Stimulated activated CD4-positive, alpha-beta T cell treated with anti-CD3 and anti-CD28 coated beads, Interleukin-2, amount 100 ng/mL, for 24 hours (primary cell): ENCODE measurements at places on chromosomes 1 and 21.

DNA sequence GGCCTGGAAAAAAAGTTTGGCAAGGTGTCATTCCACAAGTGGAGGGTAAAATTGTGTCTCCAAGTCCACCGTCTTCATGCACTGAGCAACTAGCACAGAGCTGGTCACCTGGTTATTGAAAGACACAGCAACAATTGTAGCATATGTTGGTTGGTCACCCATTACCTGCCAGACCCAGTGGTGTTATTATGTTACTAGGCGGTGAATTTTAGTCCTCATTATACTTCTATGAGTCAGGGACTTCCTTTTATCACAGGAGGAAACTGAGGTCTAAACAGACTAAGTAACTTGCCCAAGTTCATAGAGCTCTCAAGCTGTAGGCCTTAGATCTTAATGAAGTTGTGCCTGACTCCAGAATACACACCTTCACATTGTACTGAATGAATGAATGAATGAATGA, 94.9 kb upstream of the VANGL1 start:
- DNase-seq, result no peak

- DNase-seq, result no peak
Measured at GRCh38 chr1:84525779-84526178, 19.4 kb upstream of the GNG5 start.

DNA sequence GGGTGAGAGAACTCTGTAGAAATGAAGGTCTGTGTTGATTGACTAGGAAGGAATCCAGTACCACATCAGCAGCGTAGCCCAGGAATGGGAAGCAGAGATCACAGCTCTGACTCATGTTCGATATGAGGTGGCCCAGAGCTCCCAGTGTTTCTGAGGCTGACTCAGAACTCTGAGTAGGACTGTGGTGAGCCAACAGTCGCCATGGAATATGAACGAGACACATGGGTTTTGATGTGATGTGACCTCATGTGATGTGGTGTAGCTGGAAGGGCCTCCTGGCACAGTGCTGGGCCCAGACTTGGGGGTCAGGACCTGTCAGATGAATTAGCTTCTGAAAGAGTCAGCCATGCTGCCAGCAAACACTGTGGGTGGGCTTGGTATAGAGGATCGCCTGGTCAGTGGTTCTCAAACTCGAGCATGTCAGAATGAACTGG, 237.0 kb downstream of the MRPL39 start:
- no peak for DNase-seq

DNA sequence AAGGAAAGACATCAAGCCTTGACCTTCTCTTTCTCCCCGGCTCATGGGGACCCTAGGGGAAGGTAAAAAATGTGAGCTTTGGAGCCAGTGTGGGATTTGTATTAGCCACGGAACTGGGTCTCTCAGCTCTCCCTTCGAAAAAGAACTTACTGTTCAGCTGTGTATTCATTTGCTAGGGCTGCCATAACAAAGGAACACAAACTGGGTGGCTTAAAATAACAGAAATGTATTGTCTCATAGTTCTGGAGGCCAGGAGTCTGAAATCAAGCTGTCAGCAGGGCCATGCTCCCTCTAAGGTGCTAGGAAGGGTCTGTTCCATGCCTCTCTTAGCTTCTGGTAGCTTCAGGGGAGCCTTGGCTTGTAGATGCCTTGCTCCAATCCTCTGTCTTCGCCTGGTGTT, 83.5 kb upstream of the SLC2A1 start:
- no peak for DNase-seq

GRCh38 chr1:236761397-236762132, 33.5 kb upstream of the MTR start:
- no peak for DNase-seq

DNA sequence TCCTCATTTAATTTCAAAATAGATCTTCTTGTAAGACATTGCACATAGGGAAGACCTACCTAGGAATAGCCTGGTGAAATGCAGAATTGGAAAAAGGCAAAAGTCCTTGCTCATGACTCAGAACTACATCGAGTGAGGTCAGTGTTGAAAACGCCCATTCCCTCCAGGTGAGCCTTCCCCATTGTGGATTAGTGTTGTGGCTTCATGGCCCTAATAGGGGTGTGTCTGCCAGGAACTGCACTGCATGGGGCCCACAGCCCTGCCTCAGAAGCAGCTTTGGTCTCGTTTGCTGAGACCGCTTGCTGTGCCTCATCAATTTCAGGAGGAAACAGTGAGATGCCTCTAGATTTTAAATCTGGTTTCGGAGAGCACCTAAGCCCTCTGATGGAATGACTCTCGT, 17.0 kb downstream of the TFF3 start:
- no peak for DNase-seq

- DNase-seq, result no peak
Measured at GRCh38 chr21:45549626-45550463, 7.6 kb upstream of the SLC19A1 start.

DNA sequence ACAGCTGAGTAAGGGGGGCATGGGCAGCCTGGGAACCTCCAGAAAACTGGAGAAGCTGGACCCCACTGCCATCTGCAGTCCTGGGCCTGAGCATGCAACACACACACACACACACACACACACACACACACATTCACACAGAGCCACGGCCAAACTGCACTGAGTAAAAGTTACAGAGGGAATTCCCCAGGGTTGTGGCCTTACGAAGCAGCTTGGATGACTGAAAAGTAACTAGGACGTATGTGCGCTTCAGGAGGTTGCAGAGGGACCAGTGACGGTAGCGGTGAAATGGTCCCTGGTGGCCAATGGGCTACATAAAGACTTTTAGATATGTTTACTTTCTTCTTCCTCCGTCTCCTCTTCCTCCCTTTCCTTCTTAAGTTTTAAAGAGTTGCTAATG, 232.5 kb upstream of the TMEM51 start:
- DNase-seq, result no peak

DNA sequence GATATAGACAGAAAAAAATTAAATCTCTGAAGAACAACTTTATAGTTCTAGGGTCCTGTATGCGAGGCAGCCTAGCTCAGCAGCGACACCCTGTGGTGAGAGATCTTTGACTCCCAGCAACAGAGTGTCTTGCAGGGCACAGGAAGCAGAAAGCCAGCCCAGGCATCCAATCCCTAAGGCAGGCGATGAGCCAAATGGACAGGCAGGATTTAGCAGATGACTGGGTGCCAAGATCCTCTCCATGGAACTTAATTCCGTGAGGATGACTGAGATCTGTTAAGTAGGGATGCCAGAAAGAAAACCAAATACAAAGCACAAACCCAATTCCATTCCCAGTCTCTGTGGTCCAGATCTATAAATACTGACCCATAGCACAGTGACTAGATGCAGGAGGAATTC, 38.8 kb downstream of the HLCS start:
- DNase-seq, result peak; percentile 85

DNA sequence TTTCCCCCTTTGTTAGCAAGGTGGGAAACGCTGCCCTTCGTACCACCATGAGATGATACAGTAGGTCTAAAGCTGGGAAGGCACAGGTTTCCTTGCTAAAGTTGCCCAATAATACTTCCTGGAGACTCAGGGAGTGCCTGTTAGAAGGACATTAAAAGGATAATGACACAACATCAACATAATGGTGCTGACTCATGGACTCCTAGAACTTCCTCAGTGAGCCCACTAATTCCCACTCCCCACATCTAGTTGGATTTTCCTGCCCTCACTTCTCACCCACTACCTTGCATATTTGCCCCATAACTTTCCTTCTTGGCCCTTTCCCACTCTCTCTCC, 17.5 kb downstream of the CFAP45 start:
- DNase-seq, result no peak

DNA sequence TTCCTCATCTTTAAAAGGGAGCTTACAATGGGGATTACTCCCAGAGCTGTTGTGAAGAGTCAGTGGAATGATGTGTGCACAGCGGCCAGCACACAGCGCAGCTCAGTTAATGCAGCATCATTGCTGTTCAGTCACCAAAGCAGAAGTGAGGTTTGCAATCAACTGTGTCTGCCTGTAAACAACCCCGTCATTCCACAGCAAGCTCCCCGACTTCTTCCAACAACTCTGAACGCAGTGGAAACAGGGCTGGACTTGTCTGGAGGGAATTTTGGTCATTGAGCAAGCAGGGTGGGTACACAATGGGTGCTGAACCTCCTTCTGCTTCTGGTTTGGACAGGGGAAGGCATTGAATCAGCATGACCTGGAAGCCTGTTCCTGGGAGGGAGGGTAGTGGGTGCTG, 347.4 kb downstream of the PTPRU start:
- no peak for DNase-seq

- DNase-seq, result no peak
Measured at GRCh38 chr1:212261361-212261929, 23.8 kb upstream of the PPP2R5A start.

DNA sequence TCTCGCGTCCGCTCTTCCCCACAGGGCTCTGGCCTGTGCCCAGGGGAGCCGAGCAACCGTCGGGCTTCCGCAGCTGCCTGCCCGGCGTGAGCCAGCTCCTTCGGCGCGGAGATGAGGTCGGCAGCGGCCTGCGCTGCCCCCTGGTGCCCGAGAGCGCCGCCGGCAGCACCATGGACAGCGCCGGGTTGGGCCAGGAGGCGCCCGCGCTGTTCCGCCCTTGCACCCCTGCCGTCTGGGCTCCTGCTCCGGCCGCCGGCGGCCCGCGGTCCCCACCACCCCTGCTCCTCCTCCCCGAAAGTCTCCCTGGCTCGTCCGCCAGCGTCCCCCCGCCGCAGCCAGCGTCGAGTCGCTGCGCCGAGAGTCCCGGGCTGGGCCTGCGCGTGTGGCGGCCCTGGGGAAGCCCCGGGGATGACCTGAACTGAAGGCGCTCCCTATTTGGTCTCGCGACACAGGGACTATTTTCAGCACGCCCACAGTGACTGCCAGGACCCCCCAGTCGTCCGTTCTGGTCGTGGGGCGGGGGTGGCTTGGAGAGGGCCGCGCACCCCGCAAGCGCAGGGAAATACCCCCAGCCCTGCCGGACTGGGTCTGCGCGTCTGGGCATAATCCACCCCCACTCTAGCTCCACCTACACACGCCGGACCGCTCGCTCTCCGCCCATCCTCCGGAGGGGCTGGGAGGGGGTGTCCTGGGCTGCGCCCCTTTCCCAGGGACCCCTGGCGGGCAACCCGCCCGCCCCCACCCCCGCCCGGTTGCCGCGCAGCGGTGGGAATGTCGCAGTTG, 1.3 kb downstream of the HES3 start:
- peak; percentile 85 for DNase-seq

- DNase-seq, result no peak
Measured at GRCh38 chr1:205769641-205770365, 5.5 kb downstream of the RAB29 start.

DNA sequence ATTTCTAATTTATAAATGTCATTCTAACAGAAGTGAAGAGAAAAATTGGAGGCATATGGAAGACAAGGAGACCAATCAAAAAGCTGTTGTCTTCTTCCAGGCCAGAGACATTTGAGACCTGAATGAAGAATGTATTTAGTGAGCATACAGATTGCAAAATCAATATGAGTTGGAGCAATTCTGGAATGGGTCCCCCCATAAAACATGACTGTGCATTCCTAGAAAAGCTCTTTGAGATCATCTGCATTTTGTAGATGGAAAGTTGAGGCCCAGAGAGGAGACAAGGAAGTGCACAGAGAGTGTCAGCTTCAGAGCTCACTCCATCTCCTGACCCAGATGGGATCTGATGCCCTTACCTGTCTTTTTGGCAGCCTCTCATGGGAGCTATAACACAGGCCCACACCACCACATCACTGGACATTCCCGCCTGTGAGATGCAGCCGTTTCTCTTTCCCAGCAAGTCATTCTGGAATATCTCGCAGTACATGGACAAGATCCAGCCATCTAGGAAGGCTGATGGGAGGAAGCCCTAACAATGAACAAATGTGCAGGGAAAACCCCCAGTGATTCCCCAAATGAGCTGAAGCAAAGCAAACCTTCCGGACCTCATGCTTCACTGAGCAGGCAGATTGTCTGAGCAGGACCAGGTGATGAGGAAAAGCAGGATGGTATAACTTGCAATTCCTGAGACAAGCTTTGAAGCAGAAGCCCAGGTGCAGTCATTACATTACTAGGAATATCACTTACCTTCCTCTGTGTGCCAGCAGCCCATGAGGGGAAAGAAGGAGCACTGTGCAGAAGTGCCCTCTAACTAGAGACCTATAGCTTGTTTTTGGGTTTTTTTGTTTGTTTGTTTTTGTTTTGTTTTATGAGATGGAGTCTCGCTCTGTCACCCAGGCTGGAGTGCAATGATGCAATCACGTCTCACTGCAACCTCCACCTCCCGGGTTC, 445.6 kb downstream of the PLPP3 start:
- DNase-seq, result no peak

- DNase-seq, result no peak
Measured at GRCh38 chr1:100377590-100378361, 25.5 kb downstream of the CDC14A start.

DNA sequence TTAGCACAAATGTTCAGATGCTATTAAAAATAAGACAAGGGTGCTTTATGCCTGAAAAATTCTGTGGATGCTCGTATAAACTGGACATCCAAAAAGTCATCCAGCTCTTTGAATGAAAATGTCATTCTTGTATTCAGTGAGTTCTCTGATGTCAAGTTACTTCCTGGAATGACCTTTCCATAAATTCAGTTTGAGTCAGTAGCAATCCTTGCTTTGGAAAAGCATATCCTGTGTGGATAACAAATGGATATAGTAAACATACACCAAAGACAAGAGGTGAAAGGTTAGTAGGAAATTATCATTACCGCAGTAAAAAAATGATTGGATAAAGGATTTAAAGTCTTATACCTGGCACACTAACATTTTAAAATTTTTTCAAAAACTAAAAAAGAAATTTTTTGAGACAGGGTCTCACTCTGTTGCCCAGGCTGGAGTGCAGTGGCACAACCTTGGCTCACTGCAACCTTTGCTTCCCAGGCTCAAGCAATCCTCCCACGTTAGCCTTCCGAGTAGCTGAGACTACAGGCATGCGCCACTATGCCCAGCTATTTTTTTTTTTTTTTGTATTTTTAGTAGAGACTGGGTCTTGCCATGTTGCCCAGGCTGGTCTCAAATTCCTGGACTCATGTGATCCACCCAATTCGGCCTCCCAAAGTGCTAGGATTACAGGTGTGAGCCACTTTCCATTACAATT, 10.8 kb upstream of the LAMC1 start:
- no peak for DNase-seq

DNA sequence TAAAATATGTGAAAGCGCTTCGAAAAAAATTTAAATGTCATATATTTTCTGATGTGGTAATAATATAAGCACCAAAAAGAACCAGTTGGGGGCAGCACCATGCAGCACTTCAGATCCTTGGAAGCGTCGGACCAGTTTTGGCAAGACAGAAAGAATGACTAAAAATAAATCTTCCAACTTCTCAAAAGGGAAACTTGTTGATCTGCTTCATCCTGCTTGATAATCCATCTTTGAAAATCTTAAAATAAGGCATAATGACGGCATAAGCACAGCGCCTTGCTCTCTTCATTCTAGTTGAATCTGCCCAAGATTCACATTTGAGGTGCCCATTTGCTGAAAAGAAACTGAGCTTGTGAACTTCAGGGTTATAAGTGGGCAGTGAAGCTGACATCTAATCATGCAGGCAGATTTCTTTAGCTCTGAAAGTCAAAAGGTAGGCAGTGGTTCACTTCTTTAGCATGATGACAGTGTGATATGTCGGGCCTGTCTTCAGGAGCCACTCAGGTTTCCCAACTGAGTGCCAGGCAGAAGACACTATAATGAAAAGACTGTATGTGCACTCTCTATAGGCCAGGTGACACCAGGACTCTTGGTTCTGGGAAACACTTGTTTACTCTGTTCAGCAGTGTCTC, 19.8 kb upstream of the MUTYH start:
- peak; percentile 61 for DNase-seq

- DNase-seq, result peak; percentile 88
Measured at GRCh38 chr1:10960411-10961299, 51.8 kb upstream of the TARDBP start.

- no peak for DNase-seq
Measured at GRCh38 chr1:62799688-62800087, 15.8 kb downstream of the ATG4C start.

GRCh38 chr1:234602334-234603220, 7.4 kb downstream of the IRF2BP2 start:
- no peak for DNase-seq
